ENCODE measurements at places on chromosomes 3 and 15.

DNA sequence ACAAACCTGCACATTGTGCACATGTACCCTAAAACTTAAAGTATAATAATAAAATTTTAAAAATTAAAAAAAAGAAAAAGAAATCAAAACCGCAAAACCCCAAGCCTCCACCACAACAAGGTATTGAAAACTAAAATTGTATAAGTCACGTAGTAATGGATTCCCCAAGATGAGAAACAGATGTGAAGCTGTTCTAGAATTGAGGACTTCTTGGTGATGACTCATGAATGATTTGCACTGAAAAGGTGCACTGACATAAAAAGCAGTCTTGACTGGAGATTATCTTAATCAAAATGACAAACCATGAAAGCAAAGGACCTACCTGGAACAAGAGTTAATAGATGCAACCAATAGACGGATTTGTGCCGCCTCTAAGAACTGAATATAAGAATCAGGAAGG lies 225.8 kb downstream of the MYRIP start:
- no peak for DNase-seq

- DNase-seq = no peak
Observed at GRCh38 chr3:52333869-52334557, 17.9 kb downstream of the DNAH1 start.

DNA sequence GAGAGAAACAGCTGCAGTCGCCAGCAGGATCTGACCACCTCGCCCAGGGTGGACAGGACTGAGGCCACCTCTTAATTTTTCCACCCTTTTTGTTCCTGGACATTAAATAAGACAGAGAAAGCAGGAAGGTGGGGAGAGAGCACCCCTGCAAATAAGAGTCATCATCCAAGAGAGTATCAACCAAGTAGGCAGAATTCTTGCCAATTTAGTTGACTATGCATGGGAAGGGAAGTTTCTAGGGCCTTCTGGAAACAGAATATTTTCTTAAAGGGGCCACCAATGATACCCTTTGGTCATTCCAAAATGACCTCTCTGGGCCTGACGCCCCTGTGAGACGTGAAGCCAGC lies 136.2 kb downstream of the TJP1 start:
- DNase-seq = no peak

DNA sequence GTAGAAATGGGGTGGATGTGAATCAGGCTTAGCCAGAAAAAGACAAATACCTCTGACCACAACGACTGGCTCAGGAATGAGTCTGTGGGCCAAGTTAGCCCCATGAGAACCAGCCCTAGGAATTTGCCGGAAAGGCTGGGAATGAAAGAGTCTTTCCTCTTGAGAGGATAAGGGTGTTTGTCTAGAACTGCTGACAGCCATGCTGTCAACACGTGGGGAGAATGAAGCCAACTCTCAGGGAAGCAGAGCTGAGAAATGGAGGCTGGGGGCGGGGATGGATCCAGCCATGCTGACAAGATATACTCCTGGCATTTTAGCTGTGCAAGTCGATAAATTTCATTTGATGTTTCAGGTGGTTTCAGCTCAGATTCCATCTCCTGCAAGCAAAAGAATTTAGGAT lies 10.6 kb upstream of the SLC6A1 start:
- no peak for DNase-seq

- no peak for DNase-seq
Observed at GRCh38 chr3:170003881-170004356, 33.9 kb upstream of the GPR160 start.

- no peak for DNase-seq
Observed at GRCh38 chr3:186308549-186308948, 53.5 kb downstream of the DGKG start.

DNA sequence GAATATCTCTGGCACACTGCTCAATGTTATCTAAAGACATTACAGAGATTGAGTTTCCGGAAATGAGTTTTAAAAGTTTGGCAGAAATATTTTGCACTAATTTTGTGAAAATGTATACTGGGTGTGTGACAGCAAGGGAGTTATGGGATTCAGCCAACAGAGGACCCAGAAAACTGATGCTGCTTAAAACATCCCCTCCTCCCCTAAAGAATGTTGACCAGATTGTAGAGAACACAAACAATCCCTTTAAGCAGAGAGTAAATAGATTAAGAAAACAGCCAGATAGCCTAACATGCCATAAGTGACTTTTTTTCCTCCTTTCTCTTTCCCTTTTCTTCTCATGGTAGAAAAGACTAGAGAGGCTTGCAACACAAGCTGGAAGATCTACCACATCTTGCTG lies 928.0 kb upstream of the ALCAM start:
- DNase-seq = no peak

DNA sequence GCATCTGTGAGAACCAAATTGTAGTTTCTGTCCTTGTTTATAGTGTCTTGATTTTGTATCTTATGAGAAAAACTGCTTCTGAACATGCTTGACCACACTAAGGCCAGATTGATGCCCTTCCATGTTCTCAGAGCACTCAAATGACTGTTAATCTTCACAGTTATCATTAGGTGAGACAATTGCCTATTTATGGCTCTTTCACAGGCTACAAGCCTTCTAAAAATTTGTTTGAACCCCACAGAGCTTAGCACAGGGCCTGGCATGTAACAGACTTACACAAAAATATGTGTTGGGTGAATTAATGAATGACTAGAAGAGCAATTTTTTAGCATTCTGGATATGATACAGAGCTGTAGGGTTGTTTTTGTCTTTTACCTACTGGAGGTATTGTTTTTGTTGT lies 43.1 kb downstream of the BTLA start:
- DNase-seq = no peak

GRCh38 chr3:142065932-142066331 lies 83.4 kb downstream of the TFDP2 start:
- no peak for DNase-seq

- no peak for DNase-seq
Observed at GRCh38 chr15:94494732-94495131, 263.4 kb downstream of the MCTP2 start.

- DNase-seq = no peak
Observed at GRCh38 chr3:52136513-52136912, 17.7 kb downstream of the POC1A start.

DNA sequence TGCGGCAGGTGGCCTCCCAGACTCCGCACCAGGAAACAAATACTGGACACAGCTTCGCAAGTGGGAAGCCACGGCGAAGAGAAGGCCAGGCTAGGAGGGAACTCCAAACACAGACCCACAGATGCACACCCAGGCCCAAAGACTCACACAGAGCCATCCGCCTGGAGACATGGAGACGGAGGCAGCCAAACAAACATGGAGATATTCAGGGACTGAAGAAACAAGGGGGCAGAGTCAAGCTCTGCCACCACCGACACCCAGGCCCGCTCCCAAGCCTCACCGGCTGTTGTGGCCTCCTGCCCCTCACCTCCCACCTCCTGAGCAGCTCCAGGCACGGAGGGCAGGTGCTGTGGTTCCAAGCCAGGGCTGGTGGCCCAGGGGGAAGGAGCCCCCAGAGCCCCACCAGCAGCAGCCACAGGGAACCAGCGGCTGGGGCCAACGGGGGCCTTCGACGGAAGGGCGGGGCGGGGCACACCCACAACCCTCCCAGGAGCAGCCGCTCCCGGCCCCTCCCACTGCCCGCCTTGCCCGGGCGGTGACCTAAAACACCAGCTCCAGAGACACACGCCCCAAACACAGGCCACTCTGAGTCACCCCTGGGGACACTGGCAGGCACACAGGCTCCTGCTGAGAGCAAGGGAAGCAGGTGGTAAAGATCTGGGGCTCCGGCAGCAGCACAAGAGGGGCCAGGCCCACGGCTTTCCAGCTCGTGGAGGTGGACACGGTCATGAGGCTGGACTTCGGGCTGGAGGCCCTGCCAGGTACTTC lies 31.9 kb downstream of the TNK2 start:
- DNase-seq = no peak

DNA sequence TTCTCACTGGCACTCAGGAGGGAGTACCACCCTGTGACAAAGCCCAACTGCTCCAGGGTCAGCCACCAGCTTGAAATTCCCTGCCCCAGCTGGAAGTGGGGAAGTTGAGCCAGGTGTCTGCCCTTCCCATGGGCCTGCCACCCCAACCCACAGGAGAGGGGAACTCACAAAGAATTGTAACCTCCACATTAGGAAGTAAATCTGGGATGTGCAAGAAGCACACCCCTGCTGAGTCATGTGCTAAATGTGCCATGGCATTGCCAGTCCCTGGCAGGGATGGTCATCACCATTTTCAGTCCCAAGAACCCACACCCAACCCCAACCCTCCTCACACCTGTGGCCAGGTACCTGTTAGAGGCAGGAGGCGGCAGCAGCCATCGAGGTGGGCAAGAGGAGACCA lies 165.2 kb upstream of the THBS1 start:
- no peak for DNase-seq

GRCh38 chr3:124861041-124861440 lies 26.1 kb downstream of the ITGB5 start:
- no peak for DNase-seq

- DNase-seq = no peak
Observed at GRCh38 chr3:58693940-58694850, 27.6 kb upstream of the FAM3D start.

- no peak for DNase-seq
Observed at GRCh38 chr15:51342227-51342999, 958 bp downstream of the GLDN start.

- no peak for DNase-seq
Observed at GRCh38 chr3:5122741-5123706, 932 bp downstream of the ARL8B start.

DNA sequence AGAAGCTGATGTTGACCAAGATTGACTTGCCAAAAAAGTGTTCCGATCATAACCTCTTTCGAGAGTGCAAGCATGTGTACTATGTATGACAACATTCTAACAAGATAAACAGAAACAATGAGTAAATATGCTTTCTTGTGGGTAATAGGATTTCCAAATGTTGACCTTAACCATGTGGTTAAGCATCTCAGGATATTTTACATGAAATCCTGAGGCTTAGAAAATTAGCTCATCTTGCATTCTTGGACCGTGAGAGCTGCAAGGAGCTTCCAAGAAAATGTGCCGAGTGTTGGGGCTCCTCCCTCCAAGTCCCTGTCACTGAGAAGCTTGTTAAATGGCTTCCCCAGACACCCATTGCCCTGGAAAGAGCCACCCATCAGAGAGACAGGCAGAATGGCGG lies 50.1 kb downstream of the C3orf20 start:
- DNase-seq = no peak

DNA sequence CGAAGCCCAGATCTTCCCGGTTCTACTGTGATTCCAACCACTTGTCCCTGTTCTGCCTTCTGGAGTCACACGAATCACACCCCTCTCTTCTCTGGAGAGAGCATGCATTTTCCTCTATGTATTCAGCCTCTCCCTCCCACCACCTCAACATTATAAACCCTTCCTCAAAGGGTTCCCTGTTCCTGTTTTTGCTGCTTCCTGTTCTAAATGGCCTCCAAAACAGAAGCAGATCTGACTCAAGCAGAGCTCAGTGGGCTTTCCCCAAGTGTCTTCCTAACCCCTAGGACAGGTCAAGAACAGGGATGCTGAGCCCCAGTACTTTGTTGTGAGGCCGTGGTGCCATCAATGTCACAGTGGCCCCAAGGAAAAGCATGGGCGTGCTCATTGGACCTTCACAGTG lies 75.7 kb upstream of the ARNT2 start:
- DNase-seq = no peak

DNA sequence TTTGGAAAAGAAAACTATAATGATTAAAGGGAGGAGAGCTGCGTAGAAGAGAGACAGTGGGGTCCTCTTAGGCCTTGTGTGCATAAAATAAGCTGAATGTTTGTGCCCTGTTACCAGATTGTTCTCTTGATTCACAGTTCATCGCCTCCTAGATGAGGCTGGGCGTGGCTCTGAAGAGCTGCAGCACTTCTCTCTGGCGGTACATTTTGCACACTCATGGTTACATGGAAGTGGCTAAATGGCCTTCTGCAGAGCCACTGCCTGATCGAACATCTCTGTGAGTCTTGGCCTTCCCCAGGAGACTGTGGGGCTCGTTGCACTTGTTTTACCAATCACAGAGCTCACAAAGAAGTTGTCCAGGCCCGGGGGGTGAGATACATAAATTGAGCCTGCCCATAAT lies 208.8 kb downstream of the GABRG3 start:
- DNase-seq = no peak

DNA sequence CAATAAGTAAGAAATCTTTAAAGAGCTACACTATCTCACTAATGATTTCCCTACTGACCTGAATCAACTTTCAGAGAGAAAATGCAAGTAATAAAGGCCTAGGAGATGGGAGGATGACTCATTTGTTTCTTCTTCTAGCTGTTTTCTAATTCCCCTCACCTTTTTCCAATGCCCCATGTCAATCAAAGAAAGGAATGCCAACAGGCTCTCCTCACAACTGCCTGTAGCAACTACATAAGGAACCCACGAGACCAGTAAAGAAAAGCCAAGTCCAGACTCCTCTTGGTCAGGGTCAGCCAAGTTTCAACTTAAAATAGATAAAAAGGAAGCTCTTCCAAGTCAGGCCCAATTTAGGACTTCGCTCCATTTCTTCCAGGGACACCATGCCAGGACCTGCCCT lies 201.9 kb downstream of the TNIK start:
- DNase-seq = no peak

DNA sequence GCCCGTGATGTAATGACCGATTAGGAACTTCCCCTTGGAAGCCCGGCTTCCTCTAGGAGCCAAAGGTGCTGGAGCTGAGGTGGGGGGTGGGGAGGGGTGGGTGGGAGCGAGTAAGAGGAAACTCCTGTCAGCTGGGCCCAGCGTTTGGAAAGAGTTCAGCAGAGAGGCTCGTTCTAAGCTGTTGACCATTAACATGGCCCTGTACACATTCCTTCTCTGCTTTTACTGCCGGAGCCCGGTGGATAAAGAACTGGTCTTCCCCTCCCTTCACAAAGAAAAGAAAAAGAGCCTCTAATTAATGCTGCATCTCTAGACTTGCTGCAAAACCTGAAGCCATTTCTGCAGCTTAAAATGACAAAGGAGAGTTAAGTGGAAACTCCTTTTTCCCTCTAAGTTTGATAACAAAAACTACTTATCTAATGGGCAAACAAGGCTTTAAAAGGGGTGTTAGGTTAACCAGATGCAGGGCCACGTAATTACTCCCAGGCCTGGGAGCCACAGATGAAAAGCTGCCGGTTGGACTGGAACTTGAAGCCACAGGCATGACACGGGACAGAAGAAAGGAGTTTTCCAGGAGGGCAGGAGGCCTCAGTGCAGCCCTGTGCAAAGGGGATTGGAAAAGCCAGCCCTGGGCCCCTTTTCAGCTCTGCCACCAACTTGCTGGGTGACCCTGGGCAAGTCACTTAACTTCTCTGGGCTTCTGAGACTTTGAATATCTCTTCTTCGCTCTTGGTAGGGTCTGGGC lies 71.3 kb downstream of the SMAD6 start:
- DNase-seq = no peak

Data from stimulated activated CD8-positive, alpha-beta memory T cell treated with anti-CD3 and anti-CD28 coated beads, Interleukin-15, amount 100 ng/mL, for 4 hours (primary cell).